ENCODE measurements at places on chromosomes 2 and 18.

DNA sequence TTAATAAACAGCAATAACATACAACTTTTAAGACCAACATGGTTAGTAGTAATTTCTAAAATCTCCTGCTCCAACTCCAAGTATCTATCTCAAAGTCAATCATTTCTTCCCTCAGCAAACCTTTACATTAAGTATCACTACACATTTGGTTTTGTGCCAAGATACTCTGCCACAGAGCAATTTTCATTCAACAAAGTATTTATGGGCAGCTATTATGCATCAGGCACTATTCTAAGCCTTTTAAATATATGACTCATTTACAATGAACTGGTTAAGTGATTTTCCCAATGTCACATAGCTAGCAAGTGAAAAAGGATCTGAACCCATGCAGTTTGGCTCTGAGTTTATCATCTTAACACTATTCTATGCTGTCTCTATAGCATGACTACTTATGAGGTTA, 264.3 kb downstream of the NOL4 start:
- no peak for DNase-seq

DNA sequence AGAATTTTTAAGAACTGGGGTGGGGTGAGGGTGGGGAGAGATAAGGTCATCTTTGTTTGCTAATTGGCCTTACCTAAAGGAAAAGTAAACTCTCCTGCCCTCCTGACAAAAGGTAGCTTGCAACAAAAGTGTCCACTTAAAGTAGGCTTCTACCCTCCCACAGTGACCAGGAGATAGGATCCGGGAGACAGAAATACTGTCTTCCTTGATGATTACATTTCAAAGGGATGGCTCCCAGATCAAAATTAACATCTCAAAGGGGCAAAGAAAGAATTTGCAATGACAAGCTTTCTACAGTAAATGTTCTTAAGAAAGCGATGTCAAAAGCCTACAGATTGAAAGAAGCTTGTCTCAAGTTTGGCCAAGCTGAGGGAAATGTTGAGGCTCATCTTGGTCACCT, 775.3 kb downstream of the CPS1 start:
- no peak for DNase-seq

- DNase-seq: no peak
These were observed 28.7 kb downstream of the NIFK start for GRCh38 chr2:121707920-121708361.

GRCh38 chr18:56542476-56542875, 95.9 kb downstream of the TXNL1 start:
- DNase-seq: no peak

GRCh38 chr2:25419678-25420242, 78.0 kb upstream of the DNMT3A start:
- no peak for DNase-seq

- DNase-seq: no peak
These were observed 47.2 kb downstream of the PPM1B start for GRCh38 chr2:44215827-44216226.

GRCh38 chr2:8848328-8849100, 11.1 kb upstream of the KIDINS220 start:
- DNase-seq: no peak

- DNase-seq: no peak
These were observed 484.2 kb upstream of the NRP2 start for GRCh38 chr2:205198140-205198525.
